Midbrain (tissue), 1 donor: ENCODE measurements at places on chromosomes 1 and 21.

DNA sequence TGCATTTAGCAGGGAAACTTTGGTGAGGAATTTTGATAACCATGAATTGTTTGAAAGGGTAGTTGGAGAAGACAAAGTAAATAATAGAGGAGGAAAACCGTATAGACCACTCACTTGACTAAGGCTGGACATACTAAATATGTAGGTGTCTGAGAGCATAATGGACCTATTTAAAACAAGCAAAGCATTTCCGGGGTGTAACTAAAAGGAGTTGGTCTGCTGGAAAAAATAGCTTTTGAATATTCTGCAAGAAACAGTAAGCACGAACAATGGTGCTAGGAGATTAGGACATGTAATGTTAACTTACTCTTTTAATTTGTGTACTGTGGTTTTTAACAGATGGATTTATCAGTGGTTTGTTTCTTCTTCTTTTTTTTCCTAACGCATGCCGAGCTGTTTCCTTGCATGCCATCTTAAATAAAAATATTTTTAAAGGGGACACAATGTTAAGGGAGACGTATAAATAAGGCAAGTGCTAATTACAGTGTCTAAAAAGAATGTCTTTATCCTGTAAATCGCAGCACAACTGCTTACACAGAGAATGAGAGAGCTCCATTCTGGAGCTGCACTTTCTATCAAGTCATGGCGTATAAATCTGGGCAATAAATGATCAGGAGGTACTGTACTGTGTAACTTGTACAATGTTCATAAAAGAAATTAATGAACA lies 492.1 kb downstream of the LMO4 start:
- no peak for DNase-seq

DNA sequence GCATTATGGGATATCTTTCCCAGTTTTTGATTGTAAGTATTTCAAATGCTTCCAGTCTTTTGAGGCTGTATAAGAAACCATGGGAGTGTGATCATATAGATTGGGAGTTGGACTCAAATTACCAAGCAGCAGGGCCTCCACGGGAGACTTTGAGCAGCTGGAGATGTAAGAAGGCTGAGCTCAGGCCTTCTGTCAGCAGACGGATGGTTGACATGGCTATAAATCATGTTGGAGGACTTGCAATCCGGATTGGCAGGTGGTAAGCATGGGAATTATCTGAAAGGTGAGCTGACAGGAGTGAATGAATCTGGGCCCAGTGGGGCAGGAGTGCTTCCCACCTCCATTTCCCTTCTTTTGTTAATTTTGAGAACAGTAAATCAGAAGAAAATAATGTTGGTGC lies 83.2 kb upstream of the PPM1J start:
- DNase-seq: no peak

GRCh38 chr21:44443291-44443890 lies 11.9 kb upstream of the LRRC3 start:
- DNase-seq: no peak

DNA sequence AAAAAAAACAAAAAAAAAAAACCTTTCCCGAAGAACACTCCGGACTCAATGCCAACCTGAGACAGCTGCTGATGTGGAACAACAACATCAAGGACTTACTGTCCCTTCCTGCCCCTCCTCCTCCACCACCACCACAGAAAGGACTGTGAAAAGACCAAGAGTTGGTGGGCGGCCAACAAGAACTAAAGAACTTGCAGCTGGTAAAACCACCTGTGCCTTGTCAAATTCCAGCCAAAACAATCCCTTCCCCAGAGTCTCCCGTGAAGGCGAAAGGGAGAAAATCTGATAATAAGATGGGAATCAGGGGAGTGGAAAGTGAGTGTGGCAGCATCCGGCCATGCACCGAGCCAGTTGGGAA lies 88.9 kb downstream of the PROX1 start:
- no peak for DNase-seq

- DNase-seq: peak; percentile 29
These were observed 12.4 kb downstream of the TRIM62 start for GRCh38 chr1:33169290-33170055.

- peak; percentile 37 for DNase-seq
These were observed 160.2 kb downstream of the DENND1B start for GRCh38 chr1:197614916-197615692.

DNA sequence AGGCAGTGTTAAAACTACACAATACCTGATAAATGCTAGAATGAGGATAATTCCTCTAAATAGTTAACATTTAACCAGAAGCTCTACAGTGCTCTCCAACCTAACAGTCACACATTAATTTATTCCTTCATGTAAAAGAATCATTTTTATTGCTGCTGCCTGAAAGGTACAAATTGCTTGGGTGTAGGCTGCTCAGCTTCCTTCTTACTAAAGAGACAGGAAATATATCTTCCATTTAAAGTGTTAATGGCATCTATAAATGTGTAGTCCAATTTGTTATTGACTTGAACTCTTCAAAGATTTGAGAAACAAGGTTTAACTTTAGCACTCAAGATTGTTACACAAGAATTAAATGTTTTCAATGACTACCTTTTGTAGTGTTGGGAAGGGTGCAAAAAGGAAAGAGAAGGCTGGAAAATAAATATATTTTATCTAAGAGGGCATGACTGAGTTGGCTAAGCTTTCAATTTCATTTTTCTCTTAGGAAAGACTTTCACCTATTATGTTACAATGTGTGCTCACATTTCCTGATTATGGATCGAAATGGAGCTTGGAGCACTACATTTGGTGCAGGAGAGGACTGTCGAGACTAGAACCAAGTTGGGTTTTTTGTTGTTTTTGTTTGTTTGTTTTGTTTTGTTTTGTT lies 105.5 kb upstream of the CACYBP start:
- DNase-seq: no peak

DNA sequence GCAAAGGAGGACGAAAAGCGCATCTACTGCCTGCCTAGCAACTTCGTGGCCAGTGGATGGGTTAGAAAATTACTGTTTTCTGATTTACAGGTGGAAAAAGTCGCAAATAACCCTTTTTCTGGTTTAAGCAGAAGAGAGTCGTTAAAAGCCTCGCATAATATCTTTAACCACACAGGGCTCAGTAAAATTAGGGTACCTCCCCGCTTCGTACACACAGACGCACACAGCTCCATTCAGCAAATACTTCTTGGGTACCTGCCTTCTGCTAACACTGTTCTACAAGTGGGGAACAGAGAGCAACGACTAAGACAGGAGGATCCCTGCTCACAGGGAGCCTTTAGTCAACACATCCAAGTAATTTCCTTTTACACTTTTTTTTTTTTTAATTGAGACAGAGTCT lies 704 bp downstream of the ALG6 start:
- DNase-seq: no peak

DNA sequence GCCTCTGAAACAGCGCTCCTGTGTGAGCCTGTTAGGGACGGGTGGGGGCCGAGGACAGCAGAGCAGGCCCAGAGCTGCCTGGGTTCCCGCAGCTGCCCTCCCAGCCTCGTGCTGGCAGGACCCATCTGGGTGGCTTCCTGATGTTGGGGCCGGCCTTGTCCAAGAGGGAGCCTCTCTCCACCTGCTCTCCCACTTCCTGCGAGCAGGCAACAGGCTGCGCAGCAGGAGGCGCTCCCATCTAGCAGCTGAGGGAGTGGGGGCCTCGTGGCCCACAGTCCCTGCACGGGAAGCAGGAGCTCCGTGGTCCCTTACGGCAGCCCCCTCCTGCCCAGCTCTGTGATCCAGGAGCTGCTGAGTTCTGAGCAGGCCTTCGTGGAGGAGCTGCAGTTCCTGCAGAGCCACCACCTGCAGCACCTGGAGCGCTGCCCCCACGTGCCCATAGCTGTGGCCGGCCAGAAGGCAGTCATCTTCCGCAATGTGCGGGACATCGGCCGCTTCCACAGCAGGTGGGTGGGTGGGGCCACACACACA lies 68.0 kb downstream of the TRIM11 start:
- DNase-seq: no peak

GRCh38 chr1:70441392-70442035 lies 30.4 kb downstream of the CTH start:
- no peak for DNase-seq

DNA sequence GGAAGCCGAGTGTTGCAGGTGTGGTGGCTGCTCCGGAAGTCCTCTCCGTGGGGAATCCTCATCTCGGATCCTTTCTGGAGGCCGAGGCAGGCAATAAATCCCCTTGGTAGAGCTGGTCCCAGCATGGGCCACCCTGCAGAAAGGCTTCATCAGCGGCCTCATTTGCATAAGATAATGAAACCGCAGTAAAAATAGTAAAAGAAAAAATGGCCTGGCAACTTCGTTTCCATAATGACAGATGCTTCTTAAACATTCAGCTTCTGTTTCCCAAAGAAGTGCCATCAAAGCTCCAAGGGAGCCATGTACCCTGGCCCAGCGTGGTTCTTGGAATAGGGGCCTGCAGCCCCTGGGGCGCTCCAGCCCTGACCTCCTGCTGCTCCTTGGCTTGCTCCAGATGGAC lies 244.1 kb downstream of the GRIK3 start:
- no peak for DNase-seq

DNA sequence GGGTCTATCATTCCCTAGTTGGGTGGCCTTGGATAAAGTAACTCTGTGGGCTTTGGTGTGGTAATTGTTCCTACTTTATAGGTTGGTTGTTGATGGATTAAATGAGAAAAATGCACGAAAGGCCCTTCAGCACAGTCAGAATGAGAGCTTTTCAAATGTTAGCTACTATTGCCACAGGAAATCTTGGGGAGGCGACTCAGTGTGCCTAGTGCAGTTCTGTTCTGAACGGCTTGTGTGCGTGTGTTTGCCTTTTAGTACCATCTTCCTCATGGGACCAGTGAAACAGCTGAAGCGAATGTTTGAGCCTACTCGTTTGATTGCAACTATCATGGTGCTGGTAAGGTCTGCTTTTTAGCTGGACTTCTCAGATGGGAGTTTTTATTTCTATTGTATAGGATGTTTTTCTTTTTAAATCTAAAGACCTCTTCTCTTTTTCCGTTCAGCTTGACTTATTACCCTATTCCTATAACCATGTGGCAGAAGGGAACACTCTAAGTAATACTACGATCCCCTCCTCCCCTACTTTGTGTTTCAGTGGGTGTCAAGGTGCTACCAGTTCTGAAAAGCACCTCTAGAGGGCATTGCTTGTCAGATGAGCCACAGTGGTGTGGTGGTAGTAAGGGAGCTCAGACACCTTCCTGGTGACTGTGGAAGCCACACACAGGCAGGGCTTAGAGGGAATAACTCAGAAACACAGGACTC lies 9.2 kb downstream of the SFT2D2 start:
- no peak for DNase-seq

DNA sequence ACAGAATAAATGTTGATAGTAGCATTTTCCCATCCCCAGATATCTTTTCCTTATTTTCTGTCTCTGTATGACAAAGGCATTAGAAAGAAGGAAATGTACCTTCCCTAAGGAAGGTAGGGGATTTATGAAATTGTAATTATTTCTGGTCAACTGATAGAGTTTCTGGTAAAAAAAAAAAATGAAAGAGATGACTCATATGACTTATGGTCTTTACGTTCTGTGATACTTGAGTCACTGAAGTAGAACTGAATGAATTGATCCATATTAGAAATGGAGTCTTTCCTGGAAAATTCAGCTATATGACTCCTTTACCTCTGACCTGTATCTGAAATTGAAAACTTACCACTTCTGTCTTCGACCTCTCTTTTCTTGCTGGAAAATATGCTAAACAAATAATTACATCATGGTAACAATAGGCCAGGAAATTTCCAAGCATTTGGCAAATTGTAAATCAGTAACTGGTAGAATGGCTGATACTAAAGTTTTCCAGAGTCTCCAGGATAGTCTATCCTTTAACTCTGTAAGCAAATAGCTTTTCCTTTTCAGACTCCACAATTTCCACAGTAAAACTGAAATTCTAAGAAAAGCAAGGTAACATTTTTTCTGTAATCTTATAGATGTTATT lies 364.3 kb upstream of the PTBP2 start:
- DNase-seq: no peak

DNA sequence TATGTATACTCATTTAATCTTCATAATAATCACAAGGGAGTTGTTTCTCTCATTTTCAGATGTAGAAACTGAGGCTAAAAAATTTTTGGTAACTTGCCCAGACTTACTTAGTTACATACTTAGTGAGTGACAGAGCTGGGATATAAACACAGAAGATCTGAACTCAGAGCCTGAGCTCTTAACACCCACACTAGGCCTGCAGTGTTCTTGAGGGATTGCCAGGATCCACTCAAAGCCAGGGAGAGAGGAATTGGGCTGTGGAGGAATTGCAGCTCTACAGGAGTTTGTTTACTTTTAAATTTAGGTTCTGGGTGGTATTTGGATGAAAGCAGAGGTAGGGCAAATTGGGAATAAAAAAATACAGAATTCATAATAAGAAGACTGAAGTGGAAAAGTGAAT lies 515.1 kb upstream of the PLXNA2 start:
- no peak for DNase-seq

- DNase-seq: no peak
These were observed 185.1 kb downstream of the FGGY start for GRCh38 chr1:59481881-59482505.

DNA sequence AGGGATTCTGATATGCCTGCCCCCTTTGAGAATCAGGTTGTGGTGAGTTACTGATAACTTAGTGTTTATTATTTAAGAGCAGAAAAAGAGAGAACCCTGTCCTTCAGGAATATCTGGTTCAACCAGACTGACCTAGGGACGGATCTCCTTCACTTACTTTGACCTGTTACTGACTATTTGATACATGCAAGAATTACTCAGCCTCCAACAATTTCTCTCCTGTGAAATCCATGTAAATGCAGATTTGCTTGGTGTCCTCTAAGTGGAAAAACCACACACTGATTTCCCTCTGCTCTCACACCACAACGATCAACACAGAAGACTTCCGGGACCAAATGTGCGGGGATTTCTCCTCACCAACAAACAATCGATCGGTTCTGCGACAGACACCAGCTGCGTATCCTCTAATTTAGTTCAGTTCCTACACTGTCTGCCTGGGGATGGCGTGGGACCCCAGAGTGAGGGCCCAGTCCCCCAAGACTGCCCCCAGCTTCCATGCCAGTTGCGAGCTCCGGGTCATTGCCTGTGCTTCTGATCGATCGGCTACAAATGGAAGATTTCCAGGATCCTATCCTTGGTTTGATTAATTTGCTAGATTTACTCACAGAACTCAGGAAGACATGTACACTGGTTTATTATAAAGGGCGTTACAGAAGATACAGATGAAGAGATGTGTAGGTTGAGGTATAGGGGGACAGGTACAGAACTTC lies 51.7 kb downstream of the BACE2 start:
- DNase-seq: no peak

DNA sequence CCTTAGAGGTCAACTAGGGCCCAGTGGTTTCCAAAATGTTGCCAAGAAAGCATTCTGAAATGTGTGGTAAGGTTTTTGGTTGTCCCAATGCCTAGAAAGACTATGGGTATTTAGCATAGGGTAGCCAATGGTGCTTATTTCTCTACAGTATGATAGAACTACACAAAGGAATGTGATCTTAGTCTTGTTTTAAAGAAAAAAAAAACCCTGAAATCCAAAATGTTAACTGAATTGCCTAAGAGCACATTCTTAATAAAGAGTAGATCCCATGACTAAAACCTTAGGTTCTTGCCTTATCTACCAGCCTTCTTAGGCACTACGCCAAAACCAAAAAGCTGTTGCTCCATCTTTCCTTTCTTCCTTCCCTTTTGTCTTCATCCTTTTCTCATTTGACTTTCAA lies 428.2 kb downstream of the MRPL39 start:
- DNase-seq: no peak

GRCh38 chr21:34544032-34544496 lies 32.1 kb upstream of the KCNE1 start:
- DNase-seq: no peak

- DNase-seq: no peak
These were observed 6.1 kb downstream of the IER5 start for GRCh38 chr1:181094416-181095212.

GRCh38 chr21:43864313-43864961 lies 586 bp upstream of the AGPAT3 start:
- no peak for DNase-seq
